ENCODE measurements at places on chromosomes 7 and 10. TPM values are rescaled to one million over a fixed set of nuclear protein-coding genes. Genes with fewer than 3 reads are reported as not detected.

The NUTM2B gene
- total RNA-seq: 0.26 TPM

The GALNT17 gene
- 6.0 TPM for total RNA-seq

The SMNDC1 gene
- total RNA-seq: 27.9 TPM

The TMEM130 gene
- total RNA-seq: 1.6 TPM

The LIPF gene
- total RNA-seq: not detected

The IFIT1B gene
- total RNA-seq: not detected

The PANK1 gene
- total RNA-seq: 4.8 TPM

The HKDC1 gene
- 0.10 TPM for total RNA-seq

The TRPV5 gene
- not detected for total RNA-seq

The TUBAL3 gene
- total RNA-seq: not detected

The LRRN3 gene
- 1.2 TPM for total RNA-seq

The LAMB1 gene
- total RNA-seq: 198 TPM

The HOXA2 gene
- total RNA-seq: 1.8 TPM

The LDB3 gene
- 15.9 TPM for total RNA-seq

The OR2A1 gene
- total RNA-seq: not detected

The NUP42 gene
- 41.7 TPM for total RNA-seq

The ARPC1A gene
- 127 TPM for total RNA-seq

The HNRNPH3 gene
- total RNA-seq: 103 TPM

The UBTD1 gene
- total RNA-seq: 6.2 TPM

The TMEM213 gene
- total RNA-seq: not detected

The MAGI2 gene
- total RNA-seq: 25.3 TPM

The DLX6 gene
- total RNA-seq: not detected

The RET gene
- total RNA-seq: 0.42 TPM

The TFR2 gene
- total RNA-seq: 2.2 TPM

The SUN3 gene
- not detected for total RNA-seq

Measured in ureter (tissue), 1 donor.